ENCODE measurements at places on chromosomes 2 and 18.
A peak's percentile ranks its signal among the peaks of the same experiment; 100 is the strongest.

GRCh38 chr2:181393472-181393871, 63.7 kb upstream of the ITGA4 start:
- DNase-seq, result peak; percentile 38

DNA sequence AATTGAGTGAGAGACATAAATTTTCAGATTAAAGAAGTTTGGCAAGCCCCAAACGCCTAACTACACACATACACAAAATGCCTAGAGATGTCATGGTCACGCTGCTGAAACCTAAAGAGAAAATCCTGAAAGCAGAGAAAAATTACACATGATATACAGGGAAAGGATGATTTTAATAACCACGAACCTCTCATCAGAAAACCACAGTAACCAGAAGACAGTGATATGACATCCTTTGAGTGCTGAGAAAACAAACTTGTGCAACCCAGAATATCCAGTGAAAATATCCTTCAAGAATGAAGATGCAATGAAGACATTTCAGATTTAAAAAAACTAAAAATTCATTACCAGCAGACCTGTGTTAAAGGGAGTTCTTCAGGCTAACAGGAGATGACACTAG, 122.4 kb upstream of the LMAN1 start:
- no peak for DNase-seq

DNA sequence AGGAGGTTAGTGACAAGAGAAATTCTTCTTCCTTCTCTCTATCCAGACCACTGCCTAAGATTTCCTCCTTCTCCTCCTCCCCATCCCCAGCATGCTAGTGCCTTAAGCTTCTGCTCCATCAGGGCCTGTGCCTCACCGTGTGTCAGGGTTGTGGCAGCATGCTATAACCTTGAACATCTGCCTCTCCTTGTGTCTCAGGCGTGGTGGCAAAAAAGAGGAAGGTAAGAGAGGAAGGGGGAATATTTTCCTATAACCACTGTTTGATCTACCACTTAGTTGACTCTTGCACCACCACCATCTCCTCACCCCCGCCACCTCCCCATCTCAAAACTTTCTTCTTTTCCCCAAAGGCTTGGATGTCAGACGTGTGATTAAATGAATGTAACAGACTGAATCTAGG, 38.3 kb upstream of the PEX13 start:
- no peak for DNase-seq

DNA sequence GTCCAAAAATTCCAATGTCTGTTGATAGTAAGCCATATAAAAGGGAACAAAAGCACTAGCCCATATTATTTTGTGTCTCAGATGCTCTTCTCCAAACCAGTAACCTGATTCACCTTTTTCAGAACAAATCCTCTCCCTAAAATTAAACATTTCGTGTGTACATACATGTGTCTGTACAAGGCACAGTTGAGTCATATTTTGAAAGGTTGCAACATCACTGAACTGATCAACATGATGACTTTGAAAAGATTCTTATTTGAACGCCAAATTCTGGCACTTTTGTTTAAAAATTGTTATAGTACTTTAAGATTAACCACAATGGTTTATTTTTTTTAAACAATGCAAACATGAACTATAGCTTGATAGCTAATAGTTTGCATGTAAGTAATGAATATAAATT, 102.5 kb downstream of the RIT2 start:
- no peak for DNase-seq

- no peak for DNase-seq
Measured at GRCh38 chr2:119438128-119438656, 6.5 kb downstream of the TMEM37 start.

GRCh38 chr2:187377340-187377739, 70.7 kb downstream of the CALCRL start:
- DNase-seq, result no peak

DNA sequence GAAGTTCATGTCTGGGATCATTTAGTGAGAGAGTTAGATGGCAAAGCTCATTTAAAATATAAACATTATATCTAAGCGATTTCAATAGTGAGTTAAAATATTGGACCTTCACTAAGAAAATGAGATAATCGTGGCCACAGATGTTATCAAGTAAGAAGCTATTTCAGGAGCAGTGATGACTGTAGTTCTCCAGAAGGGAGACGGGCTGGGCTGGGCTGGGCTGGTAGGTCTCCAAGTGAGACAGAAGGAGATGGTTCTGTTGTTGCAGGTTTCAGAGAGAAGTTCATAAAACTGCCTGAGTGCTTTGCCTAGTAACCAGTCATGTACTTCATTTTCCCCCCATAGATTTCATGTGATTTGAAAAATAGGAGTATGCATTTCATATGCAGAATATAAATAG, 130.1 kb upstream of the DAPL1 start:
- no peak for DNase-seq

- DNase-seq, result no peak
Measured at GRCh38 chr18:9109523-9109922, 7.0 kb downstream of the NDUFV2 start.

DNA sequence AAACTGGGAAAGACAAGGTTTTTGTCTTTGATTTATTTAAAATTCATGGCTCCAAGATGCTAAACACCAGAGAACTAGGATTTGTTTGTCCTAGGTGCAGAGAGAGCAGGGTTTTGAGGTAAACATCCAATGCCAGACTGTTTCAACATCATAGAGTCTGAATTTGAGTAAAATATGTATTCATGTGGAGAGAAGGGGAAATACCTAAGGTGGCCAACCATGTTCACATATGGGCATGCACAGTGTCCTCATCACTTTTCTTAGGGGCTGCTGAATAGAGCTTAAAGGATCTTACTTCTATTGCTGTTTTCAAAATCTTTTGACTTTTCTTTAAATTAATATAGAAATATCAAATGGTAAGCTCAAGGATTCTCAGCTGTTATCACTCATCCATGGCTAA, 287.0 kb upstream of the CCDC68 start:
- no peak for DNase-seq

- DNase-seq, result no peak
Measured at GRCh38 chr18:46761059-46761769, 4.4 kb upstream of the ST8SIA5 start.

- peak; percentile 53 for DNase-seq
Measured at GRCh38 chr2:64019083-64019974, at the start of gene VPS54. VPS54 (minus strand) TSS chr2:64019428; CDS start chr2:63983999, 35,429 bp downstream.

GRCh38 chr18:31176531-31176930, 13.9 kb upstream of the DSC1 start:
- no peak for DNase-seq

DNA sequence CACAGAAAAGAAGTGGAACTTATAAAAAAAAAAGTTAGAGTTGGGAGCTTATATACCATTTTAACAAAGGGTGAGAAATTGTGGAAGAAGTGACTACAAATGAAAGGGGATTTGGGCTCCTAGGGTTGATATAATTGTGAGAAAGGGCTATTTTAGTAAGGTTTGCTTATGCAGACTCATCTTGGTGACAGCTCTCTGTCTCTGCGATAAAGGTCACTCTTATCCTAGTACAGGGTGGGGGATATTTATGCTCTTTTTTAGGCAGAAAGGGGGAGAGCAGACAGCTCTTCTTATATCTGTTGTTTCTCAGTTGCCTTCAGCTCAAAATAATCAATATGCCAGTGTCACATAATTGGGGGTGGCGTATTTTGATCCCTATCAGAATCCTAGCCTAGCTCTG, 31.3 kb upstream of the CHMP1B start:
- DNase-seq, result no peak

DNA sequence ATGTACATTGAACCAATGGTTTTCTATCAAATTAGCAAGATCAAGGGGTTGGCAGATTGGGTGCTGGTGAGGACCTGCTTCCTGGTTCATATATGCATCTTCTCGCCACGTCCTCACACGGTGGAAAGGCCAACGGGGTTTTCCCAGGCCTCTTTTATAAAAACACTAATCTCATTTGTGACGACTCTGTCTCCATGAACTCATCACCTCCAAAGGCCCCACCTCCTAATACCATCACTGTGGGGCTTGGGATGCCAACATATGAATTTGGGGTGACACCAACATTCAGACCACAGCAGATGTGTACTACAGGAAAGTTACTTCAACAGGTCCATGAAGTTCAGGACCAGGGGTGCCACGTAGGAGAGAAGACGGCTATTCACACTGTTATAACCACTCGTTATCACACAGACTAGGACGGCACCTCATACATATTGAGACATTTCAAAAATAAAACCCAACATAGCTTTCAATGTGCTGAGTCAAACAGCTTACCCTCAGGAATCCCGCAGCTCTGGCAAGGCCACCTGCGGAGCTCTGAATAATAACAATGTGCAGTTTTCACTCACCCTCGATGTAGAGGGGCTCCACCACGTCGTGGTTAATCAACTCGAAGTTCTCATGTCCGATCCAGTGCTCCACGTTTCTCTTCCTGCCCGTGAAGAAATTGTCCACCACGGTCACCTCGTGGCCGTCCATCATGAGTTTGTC, 49.3 kb downstream of the UXS1 start:
- no peak for DNase-seq

DNA sequence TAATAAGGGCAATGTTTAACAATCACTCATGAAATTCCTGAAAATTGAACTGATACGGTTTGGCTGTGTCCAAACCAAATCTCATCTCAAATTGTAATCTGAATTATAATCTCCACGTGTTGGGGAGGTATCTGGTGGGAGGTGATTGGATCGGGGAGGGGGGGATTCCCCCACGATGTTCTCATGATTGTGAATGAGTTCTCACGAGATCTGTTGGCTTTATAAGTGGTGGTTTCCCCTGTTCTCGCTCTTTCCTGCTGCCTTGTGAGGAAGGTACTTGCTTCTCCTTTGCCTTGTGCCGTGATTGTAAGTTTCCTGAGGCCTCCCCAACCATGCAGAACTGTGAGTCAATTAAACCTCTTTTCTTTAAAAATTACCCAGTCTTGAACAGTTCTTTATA, 34.0 kb upstream of the SKOR2 start:
- no peak for DNase-seq

DNA sequence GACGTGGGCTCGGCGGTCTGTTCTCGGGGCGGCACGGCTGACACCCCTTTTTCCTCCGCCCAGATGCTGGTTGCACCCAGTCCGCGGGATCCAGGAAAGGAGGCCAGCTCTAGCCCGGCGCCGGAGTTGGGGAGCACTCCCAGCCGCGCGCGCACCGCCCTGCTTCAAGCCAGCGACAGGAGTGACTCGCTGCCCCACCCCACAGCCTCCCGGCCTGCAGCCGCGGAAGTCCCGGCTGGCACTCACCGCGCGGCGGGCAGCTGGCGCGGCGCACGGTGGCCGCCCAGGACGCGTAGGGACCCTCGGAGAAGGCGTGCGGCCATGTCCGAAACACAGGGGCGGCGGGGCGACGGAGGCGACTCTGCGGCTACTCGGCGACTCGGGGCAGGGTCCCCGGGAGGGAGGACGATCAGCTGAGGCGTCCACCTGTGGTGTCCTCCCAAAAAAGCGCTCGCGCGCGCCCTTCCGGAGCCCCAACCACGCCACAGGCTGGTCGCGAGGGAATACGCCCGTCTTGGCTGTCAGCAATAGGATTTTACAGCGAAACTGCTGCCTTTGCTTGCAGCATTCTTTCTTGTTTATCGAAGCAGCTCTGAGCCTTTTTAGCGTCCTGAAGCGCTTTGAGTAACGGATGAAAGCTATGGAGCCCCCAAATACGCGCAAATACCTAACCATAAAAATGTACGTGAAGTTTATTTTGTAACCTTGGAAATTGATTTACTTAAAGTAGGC, at the start of gene ACADL:
TSS of gene ACADL (minus strand) at position 507 of the 732 bp plus-strand sequence. CDS start at position 323, 184 bp downstream.
- DNase-seq, result peak; percentile 15

- no peak for DNase-seq
Measured at GRCh38 chr18:49794743-49795142, 18.6 kb downstream of the ACAA2 start.

DNA sequence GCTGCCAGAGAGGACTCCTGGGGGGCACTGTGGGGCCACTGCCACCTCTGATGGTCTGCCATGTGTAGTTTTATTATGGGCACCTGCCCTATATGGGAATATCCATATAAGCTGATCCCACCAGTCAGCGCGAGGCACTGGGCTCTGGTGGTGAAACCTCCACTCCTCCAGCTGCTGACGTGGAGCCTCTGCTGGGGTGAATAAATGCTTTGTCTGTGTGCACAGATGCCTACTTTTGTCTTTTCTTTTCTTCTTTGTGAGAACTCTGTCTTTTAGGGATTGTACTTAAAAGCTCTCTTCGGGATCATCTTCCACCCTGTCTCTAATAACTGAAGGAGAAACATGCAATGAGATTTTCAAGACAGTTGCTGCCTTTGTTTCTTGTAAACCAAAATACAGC, 68.9 kb upstream of the NCK2 start:
- DNase-seq, result no peak

DNA sequence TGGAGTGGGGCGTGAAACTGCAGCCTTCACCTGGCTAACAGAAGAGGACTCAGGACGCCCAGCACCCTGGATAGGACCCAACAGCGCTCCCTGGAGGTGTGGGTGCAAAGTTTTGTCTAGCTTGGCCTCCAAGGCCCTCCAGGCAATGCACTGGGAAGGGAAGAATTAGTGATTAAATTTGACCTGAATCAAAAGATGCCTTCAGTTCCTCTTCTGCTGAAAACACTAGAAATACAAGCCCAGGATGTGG, 779 bp upstream of the TRIB2 start:
- DNase-seq, result peak; percentile 66

DNA sequence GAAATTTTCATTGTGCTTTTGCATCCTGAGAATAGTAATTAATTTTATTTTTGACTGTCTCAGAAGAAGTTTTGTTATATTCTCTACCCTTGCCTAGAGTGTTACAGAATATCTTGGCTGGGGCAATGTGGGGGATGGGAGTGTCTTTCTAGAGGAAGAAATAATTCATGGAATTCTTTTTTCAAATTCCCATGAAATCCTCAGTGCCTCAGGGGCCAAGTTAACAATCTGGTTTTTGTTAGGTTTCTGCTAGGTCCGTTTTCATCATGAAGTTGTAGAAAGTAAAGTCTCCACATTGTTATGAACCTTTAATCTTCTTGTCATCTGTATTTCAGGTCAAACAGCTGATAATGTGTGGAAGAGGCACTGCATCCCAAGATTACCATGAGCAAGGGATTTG, 145.6 kb upstream of the GYPC start:
- DNase-seq, result no peak

GRCh38 chr2:178331474-178332432, 119.2 kb downstream of the PRKRA start:
- DNase-seq, result no peak

DNA sequence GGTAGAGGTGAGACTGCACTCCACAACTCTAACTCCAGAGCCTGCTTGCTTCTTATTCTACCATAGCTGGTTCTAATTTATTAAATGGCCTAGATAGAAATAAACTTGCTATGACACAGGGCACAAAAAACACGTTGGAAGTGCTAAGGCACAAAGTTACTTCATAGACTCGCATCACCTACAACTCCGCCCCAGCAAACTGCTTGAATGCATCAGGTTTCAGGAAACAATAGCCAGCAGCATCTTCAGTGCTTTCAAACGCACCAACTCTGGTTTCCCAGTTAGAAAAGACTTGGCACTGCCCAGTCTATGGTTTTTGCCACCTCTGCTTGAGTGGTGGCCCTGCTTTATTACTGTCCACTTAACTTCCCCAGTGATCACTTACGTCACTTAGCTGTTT, 142.6 kb downstream of the RIF1 start:
- no peak for DNase-seq

Data from HTR-8/SVneo (cell line).